HCEC 1CT (cell line): ENCODE measurements at places on chromosomes 13 and 19.

GRCh38 chr13:46751811-46752635 is 44.9 kb downstream of the ESD start:
- DNase-seq, result peak; percentile 46

DNA sequence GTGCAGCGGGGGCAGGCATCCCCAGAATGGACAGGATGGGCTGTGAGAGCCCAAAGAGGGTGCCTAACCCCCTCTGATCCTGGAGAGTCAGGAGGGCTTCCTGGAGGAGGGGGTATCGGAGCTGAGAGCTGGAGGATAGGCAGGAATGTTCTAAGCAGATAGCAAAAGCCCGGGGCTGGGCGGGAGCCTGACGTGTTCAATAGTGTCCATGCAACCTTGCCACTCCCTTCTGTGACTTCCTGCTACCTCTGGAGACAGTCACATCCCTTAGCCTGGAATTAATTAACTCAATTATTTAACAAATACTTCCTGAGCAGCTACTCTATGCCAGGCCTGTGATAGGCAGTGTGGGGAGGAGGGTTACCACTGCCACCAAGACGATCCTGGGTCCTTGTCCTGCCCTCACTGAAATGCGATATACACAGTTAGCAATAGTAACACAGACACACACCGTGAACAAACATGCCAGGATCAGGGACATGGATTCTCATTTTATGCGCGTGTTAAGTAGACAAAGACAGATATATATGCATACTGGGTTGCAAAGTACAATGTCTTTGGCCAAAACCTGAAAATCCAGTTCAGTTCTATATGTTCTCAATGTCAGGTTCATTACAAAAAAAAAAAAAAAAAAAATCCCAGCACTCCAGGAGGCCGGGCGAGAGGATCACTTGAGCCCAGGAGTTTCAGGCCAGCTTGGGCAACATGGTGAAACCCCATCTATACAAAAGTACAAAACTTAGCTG is 10.7 kb downstream of the AP2S1 start:
- DNase-seq, result no peak

- peak; percentile 46 for DNase-seq
Measured at GRCh38 chr13:29845440-29846056, 4.9 kb downstream of the UBL3 start.

DNA sequence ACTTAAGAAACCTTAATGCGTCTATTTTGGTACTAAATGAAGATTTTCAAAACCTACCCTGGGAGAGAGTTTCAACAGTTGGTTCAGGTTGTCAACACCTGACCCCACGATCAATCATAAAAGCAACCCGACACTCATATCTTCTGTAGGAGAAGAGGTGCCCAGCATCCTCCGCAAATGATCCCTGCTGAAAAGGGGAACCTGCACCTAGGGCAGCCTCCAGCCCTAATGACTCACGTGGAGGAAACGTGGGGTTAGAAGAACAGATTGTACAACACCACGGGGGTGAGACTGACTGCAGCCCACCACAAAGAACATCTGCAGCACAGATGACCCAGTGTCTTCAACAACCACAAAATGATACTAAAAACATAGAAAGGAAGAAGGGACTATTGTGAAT is 116.3 kb downstream of the RAB20 start:
- DNase-seq, result peak; percentile 67

DNA sequence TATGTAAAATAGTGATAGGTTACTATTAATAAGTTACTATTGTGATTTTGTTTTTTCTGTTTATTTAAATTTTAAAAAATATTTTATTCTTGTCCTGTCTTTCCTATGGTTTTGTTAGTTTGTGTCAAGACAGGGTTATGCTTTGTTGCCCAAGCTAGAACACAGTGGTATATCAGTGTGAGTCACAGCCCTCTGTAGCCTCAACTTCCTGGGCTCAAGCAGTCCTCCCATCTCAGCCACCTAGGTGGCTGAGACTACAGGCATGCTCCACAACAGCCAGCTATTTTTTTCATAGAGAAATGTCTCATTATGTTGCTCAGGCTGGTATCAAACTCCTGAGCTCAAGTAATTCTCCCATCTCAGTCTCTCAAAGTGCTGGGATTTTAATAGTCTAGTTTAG is 99.5 kb downstream of the ZNF675 start:
- no peak for DNase-seq

DNA sequence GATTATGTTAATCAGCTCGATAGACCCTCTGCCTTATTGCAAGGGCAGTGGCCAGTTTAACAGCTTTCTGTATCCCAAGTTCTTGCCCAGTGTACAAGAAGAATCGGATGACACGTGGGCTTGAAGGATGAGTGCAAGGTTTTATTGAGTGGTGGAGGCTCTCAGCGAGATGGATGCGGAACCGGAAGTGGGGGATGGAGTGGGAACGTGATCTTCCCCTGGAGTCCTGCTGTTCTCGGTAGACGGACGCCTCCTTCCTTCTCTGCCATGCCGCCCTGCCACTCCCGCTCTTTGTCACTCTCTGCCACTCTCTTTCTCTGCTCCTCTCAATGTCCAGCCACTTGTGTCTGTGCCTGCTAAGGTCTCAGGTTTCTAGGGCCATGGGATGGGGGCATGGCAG is 21.0 kb downstream of the RFXAP start:
- no peak for DNase-seq

DNA sequence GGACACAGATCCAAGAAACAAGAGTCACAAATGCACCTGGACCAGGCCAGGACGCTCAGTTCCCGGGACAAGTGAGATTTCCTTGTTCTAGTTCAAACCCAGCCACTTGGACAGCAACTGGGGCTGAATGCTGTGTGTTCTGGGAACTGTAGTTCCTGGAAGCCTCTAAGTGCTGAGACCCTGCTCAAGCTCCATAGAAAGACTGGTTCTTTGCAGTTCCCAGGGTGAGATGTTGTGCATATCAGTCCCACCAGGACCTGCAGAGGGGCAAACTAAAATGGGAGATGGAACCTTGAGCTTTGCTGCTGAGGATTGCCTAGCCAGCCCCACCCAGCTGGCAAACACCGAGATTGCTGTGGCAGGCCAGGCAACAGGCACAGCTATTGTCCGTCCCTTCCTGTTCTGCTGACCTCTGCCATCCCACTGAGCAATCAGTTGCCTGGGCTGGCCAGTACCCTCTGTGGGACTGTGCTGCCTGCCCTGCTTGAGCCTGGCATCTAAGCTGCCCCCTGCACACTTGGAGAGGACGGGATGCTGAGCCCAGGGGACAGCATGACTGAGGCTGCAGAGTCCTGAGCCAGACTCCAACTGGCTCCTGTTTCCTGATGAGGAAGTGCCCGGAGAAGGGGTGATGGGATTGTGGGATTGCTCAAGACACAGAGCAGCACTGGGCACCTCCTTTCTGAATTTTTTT is 1.4 kb upstream of the GIPC1 start:
- no peak for DNase-seq

DNA sequence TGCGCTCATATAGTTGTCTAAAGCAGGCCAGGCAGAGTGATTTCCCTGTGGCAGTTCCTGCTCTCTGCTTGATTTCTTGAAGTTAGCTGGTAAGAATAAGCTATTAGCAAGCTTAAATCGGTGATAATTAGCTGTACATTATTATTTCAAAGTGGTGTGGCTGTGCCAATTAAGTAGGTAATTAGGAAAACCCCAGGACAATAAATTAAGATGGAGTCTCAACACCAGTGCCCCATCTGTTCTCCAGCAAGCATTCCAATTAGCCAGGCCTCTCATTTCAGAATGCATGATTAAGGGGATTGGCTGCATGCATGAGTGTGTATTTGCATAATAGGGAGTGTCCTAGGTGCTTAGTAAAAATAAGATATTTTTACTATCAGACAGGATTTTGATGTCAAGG is 342.3 kb downstream of the GPC5 start:
- DNase-seq, result no peak

- DNase-seq, result no peak
Measured at GRCh38 chr13:31733647-31734046, 5.7 kb upstream of the RXFP2 start.

- DNase-seq, result no peak
Measured at GRCh38 chr19:2358548-2359173, 1.4 kb upstream of the TMPRSS9 start.

GRCh38 chr19:28489776-28490175 is 723.2 kb downstream of the UQCRFS1 start:
- DNase-seq, result no peak

- DNase-seq, result no peak
Measured at GRCh38 chr13:97235549-97236231, 13.6 kb downstream of the MBNL2 start.

- DNase-seq, result no peak
Measured at GRCh38 chr13:55087085-55087484, 2053.6 kb upstream of the PRR20A start.

DNA sequence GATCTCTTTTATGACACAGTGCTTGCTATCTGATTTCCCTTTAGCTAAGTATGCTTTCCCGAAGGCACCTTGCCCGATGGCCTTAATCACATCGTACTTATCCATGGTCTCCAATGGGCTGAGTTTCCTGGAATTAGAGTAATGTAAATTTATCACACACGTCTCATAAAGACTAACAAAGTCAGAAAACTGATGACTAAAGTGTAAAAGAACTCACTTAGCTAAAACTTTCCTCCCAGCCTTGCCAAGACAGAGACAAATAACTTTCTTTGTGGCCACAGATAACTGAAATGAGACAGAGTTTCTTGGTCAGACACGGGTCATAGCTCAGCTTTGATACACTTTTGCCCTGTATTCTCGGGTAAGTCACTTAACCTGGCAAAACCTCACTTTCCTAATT is 1.5 kb downstream of the NEK5 start:
- no peak for DNase-seq

DNA sequence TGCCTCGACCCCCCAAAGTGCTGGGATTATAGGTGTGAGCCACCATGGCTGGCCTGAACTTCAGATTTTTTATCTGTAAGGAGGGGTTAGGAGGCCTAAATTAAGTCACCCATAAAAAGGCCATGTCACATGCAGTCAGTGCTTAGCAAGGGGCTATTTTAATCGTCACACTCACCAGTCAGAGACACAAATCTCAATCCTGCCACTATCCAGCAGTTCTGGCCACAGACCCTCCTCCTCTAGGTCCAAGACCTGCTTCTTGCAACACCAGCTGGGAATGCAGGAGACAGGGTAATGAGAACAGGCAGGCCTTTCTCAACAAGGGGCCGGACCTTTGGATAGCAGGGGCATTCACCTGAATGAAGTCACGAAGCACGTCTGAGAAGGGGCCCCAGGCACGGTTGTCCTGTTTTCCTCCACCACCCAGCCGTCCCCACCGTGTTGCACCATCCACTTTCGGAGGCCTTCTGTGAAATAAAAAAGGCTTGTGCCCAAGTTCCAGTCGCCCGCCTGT is 1.4 kb downstream of the FBXO27 start:
- no peak for DNase-seq

GRCh38 chr19:51607077-51607476 is 23.1 kb downstream of the SIGLEC5 start:
- DNase-seq, result no peak

DNA sequence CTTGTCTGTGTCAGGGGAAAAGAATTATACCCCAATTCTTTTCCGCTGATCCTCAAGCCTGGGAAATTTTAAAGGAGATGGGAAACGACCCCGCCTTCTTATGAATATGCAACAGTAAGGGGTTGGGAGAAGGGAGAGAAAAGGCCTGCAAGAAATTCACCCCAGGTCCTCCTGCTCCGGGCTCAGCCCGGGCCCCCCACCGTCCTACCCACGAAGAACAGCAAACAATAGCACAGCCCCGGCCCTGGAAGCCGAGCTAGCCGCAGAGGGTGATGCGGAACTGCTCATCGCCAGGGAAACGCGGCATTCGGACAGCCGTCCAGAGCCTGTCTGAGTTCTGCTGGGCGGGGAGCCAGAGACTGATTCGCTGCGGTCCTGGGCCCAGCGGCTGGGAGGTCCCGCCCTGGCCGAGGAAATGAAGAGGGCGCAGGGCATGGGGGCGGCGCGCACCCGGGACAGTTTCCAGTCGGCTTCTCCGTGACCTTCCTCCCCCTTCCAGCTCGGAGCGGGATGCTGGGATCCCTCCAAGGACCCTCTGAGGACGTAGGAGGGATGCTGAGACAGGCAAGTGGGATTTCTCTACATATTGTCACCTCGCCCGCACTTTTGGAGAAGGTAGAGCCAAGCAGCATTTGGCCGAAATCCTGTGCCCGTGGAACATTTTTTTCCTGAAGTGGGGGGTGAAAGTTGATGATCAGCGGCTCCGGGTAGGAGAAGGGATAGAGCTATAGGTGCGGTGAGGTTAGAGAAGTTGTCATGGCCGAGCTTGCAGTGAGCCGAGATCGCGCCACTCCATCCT is 82.3 kb upstream of the C1QTNF9B start:
- DNase-seq, result peak; percentile 82

GRCh38 chr13:40371531-40372125 is 294.8 kb downstream of the FOXO1 start:
- DNase-seq, result no peak

GRCh38 chr13:29522044-29522685 is 73.3 kb downstream of the SLC7A1 start:
- DNase-seq, result no peak

- DNase-seq, result no peak
Measured at GRCh38 chr13:46982856-46983582, 86.2 kb upstream of the HTR2A start.

DNA sequence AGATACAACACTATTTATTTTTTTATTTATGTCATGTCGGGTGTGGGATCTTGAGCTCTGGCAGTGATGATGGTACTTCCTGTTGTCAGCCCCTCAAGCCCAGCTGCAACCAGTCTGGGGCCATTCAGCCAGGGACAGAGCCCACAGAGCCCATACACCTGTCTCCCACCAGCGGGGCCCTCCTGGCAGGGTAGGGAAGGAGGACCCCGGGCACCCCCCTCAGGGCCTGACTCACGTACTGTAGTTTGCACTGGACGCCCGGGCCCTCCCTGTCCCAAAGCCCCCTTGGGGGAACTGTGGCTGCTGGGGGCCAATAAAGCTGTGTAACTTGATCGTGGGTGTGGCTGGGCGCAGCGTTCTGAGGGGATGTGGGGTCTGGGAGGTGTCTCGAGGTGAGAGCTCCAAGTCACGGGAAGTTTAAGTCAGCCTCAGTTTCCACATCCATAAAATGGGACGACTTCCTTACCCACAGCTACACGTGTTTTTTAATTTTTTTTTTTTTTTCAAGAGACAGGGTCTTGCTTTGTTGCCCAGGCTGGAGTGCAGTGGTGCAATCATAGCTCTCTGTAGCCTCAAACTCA is 9.5 kb downstream of the ATG4D start:
- DNase-seq, result no peak

DNA sequence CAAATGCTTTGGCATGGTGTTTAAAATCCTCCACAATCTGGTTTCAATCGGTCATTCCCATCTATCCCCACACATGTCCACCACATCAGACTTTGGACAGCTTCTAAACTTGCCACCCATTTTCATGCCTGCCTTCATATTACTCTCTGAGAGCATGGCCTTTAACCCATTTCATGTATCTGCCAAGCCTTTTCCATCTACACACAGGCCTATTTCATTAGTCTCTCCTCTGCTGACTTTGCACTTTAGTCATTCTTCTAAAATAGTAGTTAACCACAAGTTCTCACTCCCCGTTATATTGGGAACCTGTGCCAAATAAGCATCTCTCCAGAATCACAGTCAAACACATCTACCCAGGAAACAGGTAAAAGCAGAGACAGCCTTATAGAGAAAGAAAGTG is 142.2 kb downstream of the MZT1 start:
- DNase-seq, result no peak

GRCh38 chr13:111011899-111012298 is 97.0 kb upstream of the ANKRD10 start:
- DNase-seq, result no peak

- no peak for DNase-seq
Measured at GRCh38 chr13:84590663-84591062, 708.4 kb upstream of the SLITRK1 start.
